M059J (cell line): ENCODE measurements at places on chromosomes 4 and X. TPM values are rescaled to one million over a fixed set of nuclear protein-coding genes. Genes with fewer than 3 reads are reported as not detected.

The CLNK gene
- total RNA-seq, result not detected in 2 replicates

The PDE5A gene
- 42.0 and 51.5 TPM in 2 replicates for total RNA-seq

The GALNTL6 gene
- not detected in 2 replicates for total RNA-seq

The PCDH19 gene
- total RNA-seq, result 0.12 and 0.81 TPM in 2 replicates

The MMRN1 gene
- total RNA-seq, result not detected in 2 replicates

DNA sequence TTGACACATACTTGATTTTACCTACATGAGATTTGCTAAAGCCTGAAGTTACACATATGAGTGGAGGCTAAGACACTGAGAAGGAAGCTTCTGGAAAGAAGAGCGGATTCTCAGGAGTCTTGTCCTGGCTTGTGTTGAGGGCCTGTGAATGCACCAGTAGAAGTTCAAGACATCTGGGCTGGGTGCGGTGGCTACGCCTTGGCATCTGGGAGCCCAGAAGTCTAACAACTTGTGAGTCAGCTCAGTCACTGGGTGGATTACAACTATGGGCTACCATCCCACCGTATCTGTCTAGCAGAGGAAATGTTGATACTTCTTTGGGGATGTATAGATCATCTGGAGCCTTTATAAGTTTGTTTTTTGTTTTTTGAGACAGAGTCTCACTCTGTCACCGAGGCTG is 375.6 kb upstream of the SMIM31 start:
- DNase-seq, result no peak

GRCh38 chr4:88819818-88820697 is 122.4 kb upstream of the NAP1L5 start:
- no peak for DNase-seq

- DNase-seq, result no peak
Observed at GRCh38 chr4:161121451-161121850, 1042.3 kb downstream of the FSTL5 start.

- DNase-seq, result no peak
Observed at GRCh38 chr4:15253349-15253748, 174.5 kb upstream of the C1QTNF7 start.

GRCh38 chr4:148849581-148849980 is 407.4 kb upstream of the NR3C2 start:
- no peak for DNase-seq

DNA sequence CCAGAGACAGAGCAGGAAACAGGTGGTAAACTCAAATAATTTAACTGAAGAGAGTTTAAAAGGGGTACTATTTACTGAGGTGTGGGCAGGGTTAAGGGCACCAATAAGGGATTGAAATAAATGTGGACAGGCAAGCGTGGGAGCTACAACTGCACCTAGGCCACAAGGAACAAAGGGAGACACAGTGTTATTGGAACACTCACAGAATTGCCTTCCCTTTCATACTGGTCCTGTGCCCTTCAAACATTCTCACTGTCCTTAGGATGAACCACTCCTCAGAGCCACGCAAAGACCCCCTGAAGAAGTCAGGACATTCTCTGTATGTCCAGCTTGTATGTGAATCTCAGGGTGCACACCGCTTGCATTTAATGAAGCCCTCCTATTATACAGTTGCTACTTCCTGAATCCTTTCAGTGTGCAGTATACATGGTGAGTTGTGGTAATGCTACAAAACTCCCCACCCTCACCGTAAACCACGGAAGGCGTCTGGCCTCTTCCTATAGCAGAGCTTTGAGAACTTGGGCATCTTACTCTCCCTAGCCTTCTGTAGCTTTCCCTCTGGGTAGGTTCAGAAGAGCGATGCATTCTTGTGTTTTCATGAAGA is 9.6 kb upstream of the MRPL1 start:
- no peak for DNase-seq

DNA sequence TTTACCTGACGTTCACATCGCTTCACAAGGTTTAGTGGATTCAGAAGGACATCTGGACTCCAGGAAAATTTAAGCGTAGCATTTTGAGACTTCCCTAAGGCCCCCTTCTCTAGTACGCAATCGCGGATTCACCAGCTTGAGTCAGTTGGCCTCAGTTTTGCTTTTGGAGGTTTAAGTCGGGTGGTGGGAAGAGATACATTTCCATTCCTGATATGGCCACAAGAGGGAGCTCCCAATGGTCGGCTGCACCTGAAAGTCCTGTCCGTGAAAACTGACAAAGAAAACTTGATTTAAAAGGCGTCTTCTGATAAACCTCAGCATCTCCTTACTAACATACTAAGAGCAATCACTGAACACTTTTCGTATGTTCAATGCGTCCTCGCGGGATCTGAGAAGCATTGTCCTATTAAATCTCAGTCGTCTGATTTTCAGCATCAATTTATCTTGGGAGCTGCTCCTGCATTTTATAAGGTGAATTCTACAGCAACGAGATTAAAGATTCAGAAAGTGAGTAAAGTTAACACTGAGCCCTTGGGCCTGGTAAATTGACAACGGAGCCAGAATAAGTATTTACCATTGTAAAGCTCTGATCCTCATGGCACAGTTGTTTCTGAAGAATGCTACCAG is 50.6 kb downstream of the LGI2 start:
- DNase-seq, result peak; percentile 60

DNA sequence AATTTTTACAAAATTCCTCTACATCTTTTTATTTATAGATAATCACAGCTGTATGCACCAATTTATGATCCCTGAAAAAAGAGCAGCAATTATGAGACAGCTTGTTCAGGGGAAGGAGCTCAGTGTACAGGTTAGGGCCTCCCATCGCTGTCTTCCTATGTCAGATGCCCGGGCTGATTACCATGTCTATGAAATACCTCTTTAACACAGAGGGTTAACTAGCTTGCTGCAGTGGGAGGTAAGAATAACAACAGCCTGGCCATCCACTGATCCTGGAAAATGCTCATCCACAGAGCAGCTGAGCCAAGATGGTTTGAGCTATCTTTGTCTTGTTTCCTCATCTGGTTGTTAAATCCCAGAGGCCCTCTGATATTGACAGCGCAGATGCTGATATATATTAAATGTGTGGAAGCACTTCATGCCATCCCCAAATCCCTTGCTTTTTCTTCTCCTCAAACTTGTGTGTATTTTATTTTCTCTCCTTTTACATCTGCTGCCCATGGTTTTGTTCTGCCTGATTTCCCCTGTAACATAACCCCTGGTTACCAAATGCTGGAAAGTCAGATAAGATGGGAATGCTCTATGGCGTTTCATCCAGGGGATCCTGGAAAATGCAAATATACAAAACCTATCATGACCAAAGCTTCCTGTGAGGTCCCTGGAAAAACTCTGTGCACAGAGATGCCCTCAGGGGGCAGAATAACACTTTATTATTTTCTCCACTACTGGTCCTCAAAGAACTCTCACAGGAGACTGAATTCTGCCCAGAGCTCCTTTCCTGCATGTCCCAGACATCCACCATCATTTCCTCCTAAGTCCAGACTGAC is 85.8 kb upstream of the PUDP start:
- peak; percentile 6 for DNase-seq

DNA sequence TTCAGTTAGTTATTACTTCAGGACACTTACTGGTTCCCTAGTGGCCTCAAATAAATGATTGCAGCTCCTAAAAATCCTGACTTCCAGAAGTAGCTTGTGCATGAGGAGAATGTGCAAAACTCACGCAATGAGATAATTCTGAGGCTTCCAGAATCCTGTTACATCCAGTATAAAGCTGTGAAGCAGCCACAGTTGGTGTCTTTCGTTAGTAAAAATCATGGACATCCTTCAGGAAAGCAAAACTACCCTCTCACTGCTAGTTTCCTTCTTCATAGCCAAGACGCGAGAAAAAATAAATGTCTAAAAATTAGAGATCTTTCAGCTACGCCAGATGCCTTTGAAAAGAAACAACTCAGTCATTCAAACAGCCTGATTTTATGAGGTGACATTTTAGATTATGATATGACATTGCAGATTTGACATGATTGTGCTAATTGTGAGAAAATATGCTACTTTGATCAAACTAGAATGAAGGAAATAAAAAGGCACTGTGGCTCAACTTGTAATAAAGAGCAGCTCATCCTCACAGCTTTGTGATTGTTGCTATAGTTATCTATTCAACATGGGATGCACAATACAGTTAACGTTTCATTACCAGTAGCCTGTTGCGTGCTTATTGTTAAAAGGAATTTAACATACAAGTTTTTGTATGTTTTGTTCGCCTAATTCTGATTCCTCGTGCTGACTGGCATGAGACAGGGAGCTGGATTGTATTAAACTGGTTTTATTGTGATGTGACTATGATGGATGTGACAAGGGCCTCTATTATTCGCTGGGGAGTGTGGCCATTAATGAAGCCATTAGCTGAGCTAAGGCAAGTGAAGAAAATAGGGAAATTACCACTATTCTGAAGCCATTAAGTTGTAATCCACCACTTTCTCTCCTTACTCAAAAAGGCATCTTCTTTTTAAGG is 40.5 kb downstream of the AFF2 start:
- DNase-seq, result no peak

DNA sequence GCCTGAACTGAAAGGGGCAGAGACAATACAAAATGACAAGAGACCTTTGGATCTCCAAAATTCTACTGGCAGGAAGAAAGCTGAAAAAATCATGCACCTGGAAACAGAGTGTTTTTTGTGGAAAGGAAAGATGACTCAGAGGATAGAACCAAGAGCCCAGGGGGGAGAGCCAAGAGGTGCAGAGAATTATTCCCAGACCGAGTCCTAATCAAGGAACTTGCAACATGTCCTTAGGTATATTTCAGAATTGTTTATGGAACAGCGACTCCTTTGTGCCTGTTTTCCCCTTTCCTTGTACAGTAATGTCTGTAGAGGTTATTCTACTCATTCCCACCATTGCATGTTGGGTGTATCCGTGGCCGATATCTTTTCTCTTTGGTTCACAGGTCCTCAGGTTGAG is 71.7 kb downstream of the YIPF6 start:
- DNase-seq, result peak; percentile 37
